ENCODE measurements at places on chromosomes 11 and 22. TPM values are rescaled to one million over a fixed set of nuclear protein-coding genes. Genes with fewer than 3 reads are reported as not detected.

CREB3L1 gene
- 37.0 TPM for total RNA-seq

LINC01488 gene
- not detected for total RNA-seq

DUSP18 gene
- 10.4 TPM for total RNA-seq

NRXN2 gene
- total RNA-seq: 0.89 TPM

OR52H1 gene
- not detected for total RNA-seq

KLHL22 gene
- total RNA-seq: 21.3 TPM

NUP50 gene
- total RNA-seq: 46.1 TPM

POU2F3 gene
- total RNA-seq: not detected

SYT8 gene
- not detected for total RNA-seq

DDB1 gene
- total RNA-seq: 239 TPM

FAM227A gene
- 1.8 TPM for total RNA-seq

BTBD18 gene
- total RNA-seq: not detected

TTLL1 gene
- 10.4 TPM for total RNA-seq

TPCN2 gene
- total RNA-seq: 5.2 TPM

AMOTL1 gene
- total RNA-seq: 19.2 TPM

TRIM34 gene
- total RNA-seq: 2.4 TPM

SYTL2 gene
- total RNA-seq: 49.4 TPM

WBP2NL gene
- not detected for total RNA-seq

NRIP3 gene
- 9.7 TPM for total RNA-seq

BIK gene
- total RNA-seq: 0.30 TPM

NTM gene
- 4.9 TPM for total RNA-seq

TP53AIP1 gene
- not detected for total RNA-seq

FAM181B gene
- total RNA-seq: not detected

P4HA3 gene
- 3.7 TPM for total RNA-seq

OVOL1 gene
- total RNA-seq: not detected

CD44 gene
- 224 TPM for total RNA-seq

NDUFC2 gene
- total RNA-seq: 211 TPM

PLCB3 gene
- total RNA-seq: 24.2 TPM

SLC15A3 gene
- 3.4 TPM for total RNA-seq

MEN1 gene
- total RNA-seq: 20.8 TPM

SLC22A12 gene
- not detected for total RNA-seq

DERL3 gene
- 1.5 TPM for total RNA-seq

DYNC2H1 gene
- 11.1 TPM for total RNA-seq

OR56A1 gene
- not detected for total RNA-seq

CHKA gene
- 7.2 TPM for total RNA-seq

PRR33 gene
- not detected for total RNA-seq

FAM118A gene
- total RNA-seq: 8.2 TPM

TBX10 gene
- not detected for total RNA-seq

MMP11 gene
- total RNA-seq: 4.5 TPM

EMID1 gene
- 0.30 TPM for total RNA-seq

TMEM132A gene
- 69.7 TPM for total RNA-seq

MPZL2 gene
- not detected for total RNA-seq

APOL1 gene
- total RNA-seq: 0.34 TPM

C11orf91 gene
- total RNA-seq: not detected

NNMT gene
- total RNA-seq: 483 TPM

RPS13 gene
- total RNA-seq: 1,306 TPM

OSM gene
- total RNA-seq: not detected
